ENCODE measurements at places on chromosomes 6 and 20. TPM values are rescaled to one million over a fixed set of nuclear protein-coding genes. Genes with fewer than 3 reads are reported as not detected.

Gene STK35
- 18.2 TPM for total RNA-seq

Gene SEL1L2
- total RNA-seq, result 1.4 TPM

Gene GHRH
- total RNA-seq, result not detected

Gene LINC00237
- total RNA-seq, result not detected

Gene LY6G6C
- not detected for total RNA-seq

Gene SPTLC3
- 2.2 TPM for total RNA-seq

Gene LY86
- 1.9 TPM for total RNA-seq

Gene ZC3H12D
- 0.35 TPM for total RNA-seq

Gene ZSCAN16
- total RNA-seq, result 1.9 TPM

Gene CST4
- total RNA-seq, result not detected

All from cardiac septum (tissue), 1 donor.